SJSA1 (cell line): ENCODE measurements at places on chromosomes 16 and 17. TPM values are rescaled to one million over a fixed set of nuclear protein-coding genes. Genes with fewer than 3 reads are reported as not detected.

Gene TNFSF13
- total RNA-seq = 0.56 and 1.3 TPM in 2 replicates

GRCh38 chr16:2273484-2273883 lies 5.6 kb upstream of the RNPS1 start:
- H3K27ac ChIP-seq = no peak overlapping the region
- DNase-seq = no peak
- peaks cover 11% of the 10 kb centered on the region for H3K4me1 ChIP-seq
- no peak overlapping the region for H3K4me3 ChIP-seq
- H3K27me3 ChIP-seq = peaks cover 25% of the 10 kb centered on the region

DNA sequence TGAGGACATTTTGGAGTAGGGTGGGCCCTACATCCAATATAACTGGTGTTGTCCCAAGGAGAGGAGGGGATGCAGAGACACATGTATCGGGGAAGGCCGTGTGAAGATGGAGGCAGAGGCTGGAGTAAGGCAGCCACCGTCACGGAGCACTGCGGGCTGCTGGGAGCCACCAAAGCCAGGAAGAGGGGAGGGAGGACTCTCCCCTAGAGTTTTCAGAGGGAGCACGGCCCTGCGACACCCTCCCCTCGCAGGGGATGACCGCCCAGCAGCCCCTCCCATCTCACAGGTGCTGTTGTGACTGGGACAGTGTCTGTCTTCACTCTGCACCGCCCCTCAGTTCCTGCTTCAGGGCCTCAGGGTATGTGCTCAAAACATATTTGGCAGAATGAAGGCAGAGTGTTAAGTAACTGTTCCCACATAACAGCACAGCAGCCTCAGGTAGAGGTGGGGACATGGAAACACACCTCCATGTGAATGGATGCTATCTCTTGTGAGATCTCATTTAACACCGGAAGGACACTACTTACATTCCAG lies 82.2 kb downstream of the RBFOX3 start:
- no peaks in the 10 kb centered on the region for H3K4me1 ChIP-seq
- DNase-seq = no peak
- no peak overlapping the region for H3K4me3 ChIP-seq
- H3K27me3 ChIP-seq = peaks cover 95% of the 10 kb centered on the region

DNA sequence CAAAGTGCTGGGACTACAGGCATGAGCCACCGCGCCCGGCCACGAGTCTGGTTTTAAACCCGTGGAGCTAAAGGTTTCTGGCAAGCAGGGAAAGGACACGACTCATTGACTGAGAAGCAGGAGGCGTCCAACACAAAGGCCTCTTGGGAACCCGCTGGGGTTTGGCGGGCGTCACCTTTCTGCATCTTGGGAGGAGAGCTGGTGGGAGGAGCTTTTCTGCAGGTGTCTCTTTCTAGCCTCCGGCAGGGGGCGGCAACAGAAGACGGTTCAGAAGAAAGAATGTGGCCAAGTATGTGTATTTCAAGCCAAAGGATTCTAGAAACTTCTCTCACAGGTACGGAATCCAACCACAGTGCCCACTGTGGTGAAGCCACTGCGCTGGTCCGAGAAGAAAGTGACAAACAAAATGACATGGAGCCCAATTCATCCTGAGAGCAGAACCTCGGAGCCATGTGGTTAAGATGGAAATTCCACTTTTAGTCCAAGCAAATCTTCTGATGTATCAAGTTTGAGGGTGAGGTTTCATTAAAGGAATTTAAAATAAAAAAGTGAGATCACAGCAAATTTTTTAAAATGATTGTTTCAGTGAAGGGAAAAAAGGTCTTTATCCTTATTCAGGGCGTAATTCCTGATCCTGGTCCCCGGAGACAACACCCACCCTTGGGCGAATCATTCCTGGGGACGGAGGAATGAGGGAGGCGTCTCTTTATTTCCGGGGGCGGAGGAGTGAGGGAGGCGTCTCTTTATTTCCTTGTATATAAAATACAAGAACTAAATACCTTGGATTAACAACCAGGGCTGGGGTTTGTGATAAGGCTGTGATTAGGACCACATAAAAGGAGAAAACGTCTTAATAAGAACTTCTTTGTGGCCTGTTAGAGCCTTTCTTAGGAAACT lies 97.6 kb downstream of the MRM3 start:
- no peaks in the 10 kb centered on the region for H3K27me3 ChIP-seq
- peak overlapping the region; percentile 70 for H3K27ac ChIP-seq
- peak; percentile 59 for DNase-seq
- no peaks in the 10 kb centered on the region for H3K36me3 ChIP-seq
- no peak overlapping the region for H3K4me3 ChIP-seq
- H3K4me1 ChIP-seq = peaks cover 39% of the 10 kb centered on the region

GRCh38 chr17:81417049-81417878 lies 22.0 kb downstream of the BAHCC1 start:
- no peaks in the 10 kb centered on the region for H3K36me3 ChIP-seq
- peak overlapping the region; percentile 32 for H3K27ac ChIP-seq
- DNase-seq = peak; percentile 86

Gene KCNAB3
- total RNA-seq = 0.45 and 2.7 TPM in 2 replicates

Gene KRTAP4-12
- total RNA-seq = not detected in 2 replicates

DNA sequence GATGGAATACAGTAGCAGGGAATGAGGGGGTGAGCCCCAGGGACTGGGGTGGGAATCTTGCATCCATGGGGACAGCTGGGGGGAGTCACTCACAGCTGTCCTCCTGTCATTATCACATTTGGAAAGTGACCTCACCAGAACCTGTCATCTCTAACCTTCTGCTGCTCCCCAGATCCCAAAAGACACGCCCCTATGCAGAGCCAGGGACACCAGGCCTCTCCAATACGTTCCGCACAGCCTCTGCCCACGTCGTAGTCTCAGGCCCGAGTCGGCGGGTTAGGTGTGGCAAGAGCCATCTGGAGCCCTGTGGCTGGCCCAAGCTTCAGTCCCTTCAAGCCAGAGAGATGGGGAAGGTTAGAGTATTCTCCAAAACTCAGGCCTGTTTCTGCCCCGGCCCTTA lies 214.3 kb downstream of the ENGASE start:
- DNase-seq = no peak
- H3K27ac ChIP-seq = no peak overlapping the region
- H3K4me3 ChIP-seq = no peak overlapping the region
- H3K4me1 ChIP-seq = no peaks in the 10 kb centered on the region
- H3K36me3 ChIP-seq = no peaks in the 10 kb centered on the region

GRCh38 chr16:3188925-3189825 lies 1.2 kb downstream of the OR1F1 start:
- H3K36me3 ChIP-seq = no peaks in the 10 kb centered on the region
- H3K4me1 ChIP-seq = peaks cover 18% of the 10 kb centered on the region
- no peak overlapping the region for H3K27ac ChIP-seq
- no peaks in the 10 kb centered on the region; the same call in 1 of the 2 replicates for H3K27me3 ChIP-seq

DNA sequence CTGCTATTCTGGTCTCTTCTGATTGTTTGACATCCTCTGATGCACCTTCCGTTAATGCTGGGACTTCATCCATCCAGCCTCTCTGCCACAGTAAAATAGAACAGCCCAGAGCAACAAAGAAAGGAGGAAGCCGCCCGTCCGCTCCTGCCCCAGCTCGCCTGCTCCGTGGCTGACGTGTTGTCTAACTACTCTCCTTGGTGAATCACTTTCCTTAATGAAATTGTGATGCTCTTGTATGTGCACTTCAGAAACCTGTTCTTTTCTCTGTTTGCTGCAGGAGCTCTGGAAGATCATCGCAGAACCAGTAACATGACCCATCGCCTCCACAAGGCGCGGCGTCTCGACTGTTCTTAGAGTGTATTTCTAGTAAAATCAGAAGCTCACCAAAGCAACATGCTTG lies 24.3 kb downstream of the METTL22 start:
- DNase-seq = no peak
- no peak overlapping the region for H3K27ac ChIP-seq
- H3K4me1 ChIP-seq = no peaks in the 10 kb centered on the region
- no peak overlapping the region for H3K4me3 ChIP-seq
- H3K27me3 ChIP-seq = no peaks in the 10 kb centered on the region
- peaks cover 61% of the 10 kb centered on the region for H3K36me3 ChIP-seq

Gene SPAG9
- 101 and 138 TPM in 2 replicates for total RNA-seq

DNA sequence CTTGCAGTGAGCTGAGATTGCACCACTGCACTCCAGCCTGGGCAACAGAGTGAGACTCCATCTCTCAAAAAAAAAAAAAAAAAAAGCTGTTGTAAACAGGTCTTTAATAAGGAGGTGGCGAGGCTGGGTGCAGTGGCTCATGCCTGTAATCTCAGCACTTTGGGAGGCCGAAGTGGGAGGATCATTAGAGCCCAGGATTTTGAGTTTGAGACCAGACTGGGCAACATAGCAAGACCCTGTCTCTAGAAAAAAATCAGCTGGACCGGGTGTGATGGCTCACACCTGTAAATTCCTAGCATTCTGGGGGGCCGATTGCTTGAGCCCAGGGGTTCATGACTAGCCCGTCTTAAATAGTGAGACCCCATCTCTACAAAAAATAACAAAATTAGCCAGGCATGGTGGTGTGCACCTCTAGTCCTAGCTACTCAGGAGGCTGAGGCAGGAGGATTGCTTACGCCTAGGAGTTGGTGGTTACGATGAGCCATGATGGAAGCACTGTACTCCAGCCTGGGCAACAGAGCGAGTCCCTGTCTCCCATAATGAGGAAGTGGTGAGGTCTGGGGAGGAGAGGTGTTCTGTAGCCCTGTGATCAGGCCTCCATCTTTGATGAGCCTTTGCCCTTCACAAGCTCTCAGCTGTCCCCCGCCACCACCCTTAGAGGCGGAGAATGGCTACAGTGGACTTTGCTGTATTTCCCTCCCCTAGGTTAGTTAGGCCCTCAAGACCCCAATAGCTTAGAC lies 36.2 kb downstream of the ZNF778 start:
- no peak overlapping the region for H3K4me3 ChIP-seq
- no peak for DNase-seq
- peaks cover 17% of the 10 kb centered on the region for H3K4me1 ChIP-seq
- H3K27ac ChIP-seq = no peak overlapping the region

- no peak overlapping the region for H3K27ac ChIP-seq
- H3K36me3 ChIP-seq = no peaks in the 10 kb centered on the region
- H3K27me3 ChIP-seq = no peaks in the 10 kb centered on the region
- DNase-seq = no peak
- H3K4me1 ChIP-seq = no peaks in the 10 kb centered on the region
Observed at GRCh38 chr17:7183433-7184090, 4.4 kb upstream of the ASGR1 start.

DNA sequence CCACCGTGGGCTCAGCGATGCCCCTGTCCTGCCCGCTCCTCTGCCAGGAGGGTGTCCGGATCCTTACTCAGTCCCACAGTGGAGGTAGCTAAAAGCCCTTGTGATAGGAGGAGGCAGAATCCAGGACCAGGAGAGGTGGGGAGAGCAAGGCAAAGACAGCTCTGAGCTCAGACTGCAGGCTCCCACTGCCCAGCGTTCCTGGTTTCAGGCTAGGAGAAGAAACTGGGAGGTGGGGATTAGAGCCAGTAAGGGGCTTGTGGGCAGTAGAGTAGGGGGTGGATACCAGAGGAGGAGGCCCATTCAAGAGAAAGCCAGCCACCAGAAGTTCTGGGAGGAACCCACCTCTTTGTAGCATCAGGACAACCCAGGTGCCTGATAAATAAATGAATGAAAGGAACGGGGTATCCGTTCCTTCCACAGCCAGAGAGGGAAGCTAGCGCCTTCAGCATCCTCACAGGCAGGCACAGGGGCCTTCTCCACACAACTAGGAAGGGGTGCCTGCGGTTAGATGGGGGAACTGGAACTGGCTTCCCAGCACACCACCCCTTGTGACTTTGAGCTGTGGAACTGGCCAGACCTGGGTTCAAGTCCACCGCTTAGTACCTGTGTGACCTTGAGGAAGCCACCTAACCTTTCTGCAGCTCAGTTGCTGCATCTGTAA lies 2.3 kb downstream of the IL21R start:
- no peaks in the 10 kb centered on the region for H3K36me3 ChIP-seq
- H3K27ac ChIP-seq = no peak overlapping the region
- H3K27me3 ChIP-seq = no peaks in the 10 kb centered on the region
- H3K4me1 ChIP-seq = peaks cover 52% of the 10 kb centered on the region
- H3K4me3 ChIP-seq = no peak overlapping the region

Gene ATP2A3
- 0.06 and 0.89 TPM in 2 replicates for total RNA-seq

GRCh38 chr16:17302620-17303019 lies 168.1 kb downstream of the XYLT1 start:
- no peak overlapping the region for H3K27ac ChIP-seq
- no peaks in the 10 kb centered on the region; the same call in 1 of the 2 replicates for H3K4me1 ChIP-seq
- no peaks in the 10 kb centered on the region for H3K36me3 ChIP-seq
- DNase-seq = no peak

Gene C1QTNF8
- not detected in 2 replicates for total RNA-seq

- H3K36me3 ChIP-seq = no peaks in the 10 kb centered on the region
- H3K4me3 ChIP-seq = no peak overlapping the region
- no peaks in the 10 kb centered on the region for H3K4me1 ChIP-seq
- H3K27me3 ChIP-seq = no peaks in the 10 kb centered on the region
- H3K27ac ChIP-seq = no peak overlapping the region
Observed at GRCh38 chr16:25586826-25587225, 104.9 kb upstream of the HS3ST4 start.

Gene SCNN1G
- not detected in 2 replicates for total RNA-seq

DNA sequence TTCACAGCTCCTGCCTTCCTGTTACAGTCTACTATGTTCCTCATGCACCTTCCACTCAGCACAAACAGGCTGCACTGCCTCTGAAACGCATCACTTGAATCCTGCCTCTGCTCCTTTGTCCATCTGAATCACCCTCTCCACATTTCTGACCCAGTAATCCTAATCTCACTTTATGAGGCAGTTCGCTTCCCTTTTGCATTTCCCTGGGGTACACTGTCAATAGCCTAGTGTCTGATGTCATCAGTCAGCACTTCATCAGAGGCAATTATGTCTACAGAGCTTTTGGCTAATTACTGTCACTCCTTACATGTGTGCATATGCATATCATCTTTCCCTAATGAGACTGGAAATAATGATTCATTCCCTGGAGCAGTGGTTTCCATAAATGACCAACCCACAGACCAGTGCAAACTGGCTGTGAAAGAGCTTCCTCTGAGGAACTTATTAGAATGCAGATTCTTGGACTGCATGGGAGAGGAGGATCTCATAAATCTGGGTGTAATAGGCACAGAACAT lies 23.6 kb downstream of the CA4 start:
- no peaks in the 10 kb centered on the region for H3K36me3 ChIP-seq
- no peak for DNase-seq
- H3K27me3 ChIP-seq = no peaks in the 10 kb centered on the region
- no peak overlapping the region for H3K27ac ChIP-seq
- no peak overlapping the region for H3K4me3 ChIP-seq

- no peaks in the 10 kb centered on the region for H3K27me3 ChIP-seq
- no peaks in the 10 kb centered on the region for H3K36me3 ChIP-seq
- no peaks in the 10 kb centered on the region for H3K4me1 ChIP-seq
- no peak overlapping the region for H3K4me3 ChIP-seq
- no peak overlapping the region for H3K27ac ChIP-seq
- no peak for DNase-seq
Observed at GRCh38 chr16:47175152-47175551, 31.4 kb upstream of the NETO2 start.

DNA sequence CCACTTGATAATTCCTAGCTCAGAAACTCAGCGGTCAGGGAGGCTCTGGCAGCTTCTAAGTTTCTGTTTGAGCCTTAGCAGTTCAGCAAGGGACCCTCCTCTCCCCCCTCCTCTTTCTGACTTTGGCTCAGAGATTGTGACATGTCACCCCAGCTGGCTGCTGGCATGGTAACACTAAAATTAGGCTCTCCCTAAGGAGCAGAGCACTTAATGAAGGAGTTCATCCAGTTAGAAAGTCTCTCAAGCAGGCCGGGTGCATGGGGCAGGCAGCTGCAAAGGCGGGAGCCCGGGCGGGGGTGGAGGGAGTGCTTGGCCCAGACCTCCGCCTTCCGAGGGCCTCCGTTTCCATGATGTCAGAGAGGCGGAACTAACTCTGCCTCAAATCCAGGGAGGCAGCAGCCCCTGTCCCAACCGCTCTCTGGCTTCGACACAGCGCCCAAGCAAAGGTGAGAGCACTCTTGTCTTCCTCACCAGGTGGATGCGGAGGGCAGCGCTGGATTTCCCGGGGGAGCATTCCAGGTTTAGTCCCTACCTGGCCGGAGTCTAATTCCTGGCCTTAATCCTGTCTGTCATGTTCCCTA lies 128.0 kb upstream of the PLCG2 start:
- no peak for DNase-seq
- peaks cover 20% of the 10 kb centered on the region for H3K36me3 ChIP-seq
- H3K27me3 ChIP-seq = no peaks in the 10 kb centered on the region
- no peak overlapping the region for H3K4me3 ChIP-seq
- no peak overlapping the region for H3K27ac ChIP-seq
